ENCODE measurements at places on chromosomes 12 and 14.
A peak's percentile ranks its signal among the peaks of the same experiment; 100 is the strongest.

DNA sequence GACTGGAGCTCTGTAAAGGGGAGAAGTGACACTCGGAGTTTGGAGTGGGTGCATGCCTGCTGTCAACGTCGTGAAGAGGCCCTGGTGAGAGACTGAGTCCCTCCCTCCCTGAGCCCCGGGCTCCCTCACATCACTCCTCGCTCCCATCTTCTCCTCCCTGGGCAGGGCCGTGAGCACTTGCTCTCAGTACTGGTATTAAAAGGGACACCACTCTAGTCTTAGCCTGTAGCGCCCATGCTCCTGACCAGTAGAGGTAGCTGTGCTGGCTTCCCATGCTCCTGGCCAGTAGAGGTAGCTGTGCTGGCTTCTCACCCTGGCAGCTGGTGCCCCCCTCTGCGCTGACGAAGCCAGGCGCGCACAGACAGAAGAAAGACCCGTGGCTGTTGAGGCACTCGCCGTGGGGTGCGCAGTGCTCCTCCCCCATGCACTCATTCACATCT, 14.7 kb downstream of the ISCA2 start:
- DNase-seq, result no peak

DNA sequence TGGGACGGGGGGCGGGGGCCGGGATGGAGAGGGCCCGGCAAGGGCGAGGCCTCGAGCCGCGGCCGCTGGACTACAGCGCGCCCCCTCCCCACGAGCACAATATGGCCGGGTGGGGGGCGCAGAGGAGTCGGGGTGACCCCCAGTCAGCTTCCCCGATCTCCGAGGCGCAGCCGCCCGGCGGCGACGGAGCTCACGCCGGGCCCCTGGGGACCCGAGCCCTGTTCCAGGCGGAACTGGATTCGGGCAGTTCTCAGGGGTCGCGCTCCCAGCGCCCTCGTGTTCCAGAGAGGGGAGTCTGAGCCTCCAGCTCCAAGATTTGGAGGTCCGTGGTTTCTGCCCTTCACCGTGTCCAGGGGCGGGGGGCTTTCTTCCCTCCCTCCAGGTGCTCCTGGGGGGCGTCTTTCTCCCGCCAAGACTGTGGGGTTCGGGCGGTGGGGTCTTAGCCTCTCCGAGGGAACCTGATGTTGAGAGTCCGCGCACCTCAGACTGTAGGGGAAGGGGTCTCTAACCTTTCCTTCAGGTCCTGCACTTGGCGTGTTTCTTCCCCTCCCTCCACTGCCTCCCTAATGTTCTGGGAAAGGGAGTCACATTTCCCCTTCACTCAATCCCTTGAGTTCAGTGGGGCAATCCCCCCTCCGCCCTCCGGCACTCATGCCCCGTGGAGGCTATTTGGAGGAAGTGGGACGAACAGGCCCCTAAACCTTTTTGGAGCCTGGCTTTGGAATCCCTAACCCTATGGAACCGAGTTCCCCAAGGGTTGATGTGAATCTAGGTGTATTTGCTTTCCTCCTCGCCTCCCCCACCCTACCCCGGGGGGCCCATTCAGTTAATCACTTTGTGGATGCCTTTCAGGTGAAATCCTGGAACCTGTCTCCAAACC, 584 bp downstream of the ACVR1B start:
- DNase-seq, result no peak

GRCh38 chr12:76259106-76259505, 89.1 kb downstream of the BBS10 start:
- no peak for DNase-seq

GRCh38 chr12:103771466-103771865, 69.6 kb downstream of the NT5DC3 start:
- peak; percentile 59 for DNase-seq

GRCh38 chr14:46951103-46951502, 299.5 kb upstream of the RPL10L start:
- no peak for DNase-seq

GRCh38 chr12:47383942-47384341, 304.2 kb upstream of the AMIGO2 start:
- peak; percentile 85 for DNase-seq

GRCh38 chr12:38477340-38478090, 160.9 kb downstream of the ALG10B start:
- DNase-seq, result no peak

- DNase-seq, result peak; percentile 81
These were observed 4.9 kb upstream of the MRPL52 start for GRCh38 chr14:22824711-22825359.

- no peak for DNase-seq
These were observed 619.9 kb downstream of the AACS start for GRCh38 chr12:125684968-125685790.

DNA sequence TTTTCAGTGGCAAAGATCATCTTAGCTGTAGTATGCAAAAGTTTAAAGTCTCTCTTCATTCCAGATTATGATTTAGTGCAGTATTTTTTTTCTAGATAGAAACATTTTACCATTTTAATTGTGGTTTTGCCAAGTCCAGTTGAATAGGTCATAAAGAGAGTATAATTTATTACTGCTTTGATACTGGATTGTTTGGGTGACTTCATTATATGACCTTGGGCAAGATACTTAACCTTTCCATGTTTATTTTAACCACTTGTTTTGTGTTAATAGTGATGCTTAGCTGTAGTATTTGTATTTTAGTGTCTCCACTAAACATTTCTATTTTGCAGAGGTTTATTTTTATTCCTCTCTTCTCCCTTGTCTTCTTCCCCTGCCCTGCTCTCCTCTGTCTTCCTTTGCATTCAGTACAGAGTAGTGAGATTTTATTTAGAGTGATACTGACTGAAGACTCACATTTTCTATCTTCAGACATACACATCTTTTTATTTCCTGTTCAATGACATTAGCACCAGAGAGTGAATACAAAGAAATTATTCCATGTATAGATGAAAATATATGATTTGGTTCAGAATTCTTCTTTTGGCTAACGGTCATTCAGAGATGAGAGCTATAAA, 215.2 kb downstream of the ERC1 start:
- no peak for DNase-seq

GRCh38 chr14:86912709-86913108, 1080.3 kb downstream of the GALC start:
- no peak for DNase-seq

DNA sequence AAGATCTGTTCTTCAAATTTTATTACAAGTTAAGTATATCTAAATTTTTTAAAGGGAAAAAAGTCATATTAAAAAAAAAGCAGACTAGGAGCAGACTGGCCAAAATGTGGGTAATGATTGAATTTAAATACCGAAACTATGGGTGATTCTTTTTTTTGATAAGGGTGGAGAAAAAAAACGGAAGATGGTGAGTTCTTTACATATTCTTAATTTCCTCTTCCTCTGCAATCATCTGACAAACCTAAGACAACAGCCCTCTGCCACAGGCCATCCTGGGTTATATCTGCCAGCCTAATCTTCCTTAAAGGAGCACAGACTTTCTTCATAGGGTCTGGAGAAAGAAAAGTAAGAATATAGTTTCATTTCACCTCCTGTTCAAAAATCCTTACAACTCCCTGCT, 108.0 kb downstream of the PPP2R5E start:
- DNase-seq, result no peak

DNA sequence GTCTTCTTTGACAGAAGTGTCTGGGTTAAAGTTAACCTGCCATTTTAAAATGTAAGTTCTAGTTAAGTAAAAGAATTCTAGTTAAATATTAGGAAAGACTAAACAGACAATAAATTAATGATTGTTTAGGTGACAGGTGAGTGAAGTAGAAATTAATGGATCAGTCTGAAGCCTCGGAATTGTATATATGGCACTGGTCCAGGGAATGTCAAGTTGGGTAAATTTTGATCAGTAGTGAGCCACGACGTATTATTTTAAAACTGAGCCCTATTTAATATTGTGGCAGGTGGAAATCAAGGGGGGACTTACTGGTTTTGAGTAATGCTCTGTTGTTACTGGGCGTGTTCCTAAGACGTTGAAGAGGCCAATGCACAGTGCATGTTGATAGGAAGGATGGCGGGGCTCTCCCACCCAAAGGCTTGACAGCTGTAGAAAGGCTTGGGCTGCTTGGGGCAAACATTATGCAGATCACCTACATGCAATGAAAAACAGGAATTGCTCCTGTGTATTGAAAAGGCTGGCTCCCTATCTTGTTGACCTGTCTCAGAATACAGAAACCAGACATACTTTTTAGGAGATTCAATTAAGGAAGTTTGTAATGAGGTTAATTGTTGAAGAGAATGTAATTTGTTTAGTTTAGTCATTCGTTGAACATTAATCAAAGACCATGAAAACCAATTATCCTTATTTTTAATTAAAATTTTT, 5.9 kb upstream of the PPFIBP1 start:
- no peak for DNase-seq

- no peak for DNase-seq
These were observed 23.8 kb upstream of the STK38L start for GRCh38 chr12:27220055-27220987.

GRCh38 chr12:64522316-64522715, 70.4 kb downstream of the TBK1 start:
- no peak for DNase-seq

- no peak for DNase-seq
These were observed 272.4 kb downstream of the ALX1 start for GRCh38 chr12:85552461-85552860.

DNA sequence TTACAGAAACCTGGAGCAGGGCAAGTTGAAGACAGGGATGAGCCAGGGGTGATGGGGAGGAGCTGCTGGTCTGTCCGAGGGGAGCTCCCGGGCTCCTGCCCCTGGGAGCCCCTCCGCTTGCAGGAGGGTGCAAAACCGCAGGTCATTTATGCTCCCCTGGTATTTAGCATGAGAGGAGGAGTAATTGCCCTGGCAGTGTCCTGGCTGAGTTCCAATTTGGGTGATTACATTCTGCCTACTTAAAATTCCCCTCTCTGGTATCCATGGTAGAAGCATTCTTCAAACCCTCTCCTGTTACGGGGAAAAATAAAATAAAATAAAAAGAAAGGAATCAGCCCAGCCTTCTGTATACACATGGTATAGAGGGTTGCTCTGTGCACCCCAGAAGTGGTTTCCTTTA, 61.7 kb upstream of the VRK1 start:
- no peak for DNase-seq

DNA sequence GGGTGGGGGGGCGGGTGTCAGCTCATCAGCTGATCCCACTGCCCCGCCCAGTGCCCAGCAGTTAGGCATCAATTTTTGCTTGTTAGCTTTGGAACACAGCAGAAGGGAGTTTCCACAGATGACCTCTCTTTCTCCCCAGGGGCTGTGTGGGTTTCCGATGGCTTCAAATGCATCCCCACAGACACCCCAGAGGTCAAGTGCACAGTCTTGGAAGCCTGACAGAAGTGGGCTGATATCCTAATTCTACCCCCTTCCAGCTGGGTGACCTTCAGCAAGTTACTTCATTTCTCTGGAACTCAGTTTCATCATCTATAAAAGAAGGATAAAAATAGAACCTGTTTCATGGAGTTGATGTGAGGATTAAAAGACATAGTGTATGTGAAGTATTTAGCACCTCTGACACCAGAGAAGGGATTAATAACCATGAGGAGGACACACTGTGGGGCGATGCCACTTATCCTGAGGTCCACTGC, 22.0 kb downstream of the TTC9 start:
- DNase-seq, result no peak

- no peak for DNase-seq
These were observed 75.1 kb downstream of the MED13L start for GRCh38 chr12:116202433-116202832.

DNA sequence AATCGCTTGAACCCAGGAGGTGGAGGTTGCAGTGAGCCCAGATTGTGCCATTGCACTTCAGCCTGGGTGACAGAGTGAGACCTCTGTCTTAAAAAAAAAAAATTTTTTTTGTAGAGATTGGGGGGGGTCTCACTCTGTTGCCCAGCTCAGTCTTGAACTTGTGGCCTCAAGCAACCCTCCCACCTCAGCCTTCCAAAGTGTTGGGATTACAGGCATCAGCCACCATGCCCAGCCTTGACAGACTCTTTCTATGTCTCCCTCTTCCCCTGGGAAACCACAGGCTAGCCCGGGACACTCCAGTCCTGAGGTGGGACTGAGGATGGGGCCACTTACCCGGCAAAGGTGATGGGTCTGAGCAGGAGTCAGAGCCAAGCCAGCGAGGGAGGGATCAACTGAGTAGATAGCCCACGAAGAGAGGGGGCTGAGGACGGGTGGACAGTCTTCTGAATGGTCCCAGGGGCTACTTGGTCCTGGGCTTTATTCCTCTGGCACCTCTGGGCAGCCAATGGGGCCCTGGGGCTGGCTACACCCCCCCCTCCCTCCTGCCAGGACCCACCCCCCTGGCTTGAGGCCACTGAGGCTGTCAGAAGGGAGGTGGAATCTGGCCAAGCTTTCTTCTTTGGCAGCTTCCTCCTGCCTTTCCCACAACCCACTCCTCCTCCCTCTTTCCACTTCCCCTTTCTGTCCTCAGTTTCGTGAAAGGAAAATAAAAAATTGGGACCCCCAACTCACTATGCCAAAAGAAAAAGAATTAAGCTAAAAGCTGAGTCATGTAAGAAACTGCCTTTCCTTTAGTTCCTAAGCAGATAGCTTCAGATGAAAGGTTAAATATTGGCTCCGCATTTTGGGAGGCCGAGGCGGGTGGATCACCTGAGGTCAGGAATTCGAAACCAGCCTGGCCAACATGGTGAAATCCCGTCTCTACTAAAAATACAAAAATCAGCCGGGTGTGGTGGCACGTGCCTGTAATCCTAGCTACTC, at the start of gene SDS:
TSS of gene SDS (minus strand) at position 453 of the 981 bp plus-strand sequence. CDS start 4,179 bp downstream, outside the sequence.
- DNase-seq, result no peak

GRCh38 chr14:70441641-70442040, 10.3 kb upstream of the ADAM21 start:
- DNase-seq, result no peak

GRCh38 chr12:90618586-90618985, 336.4 kb downstream of the CCER1 start:
- no peak for DNase-seq

- DNase-seq, result no peak
These were observed 1042.2 kb downstream of the BCL11B start for GRCh38 chr14:98229656-98230366.

GRCh38 chr12:40566271-40566670, 126.0 kb upstream of the CNTN1 start:
- DNase-seq, result no peak

DNA sequence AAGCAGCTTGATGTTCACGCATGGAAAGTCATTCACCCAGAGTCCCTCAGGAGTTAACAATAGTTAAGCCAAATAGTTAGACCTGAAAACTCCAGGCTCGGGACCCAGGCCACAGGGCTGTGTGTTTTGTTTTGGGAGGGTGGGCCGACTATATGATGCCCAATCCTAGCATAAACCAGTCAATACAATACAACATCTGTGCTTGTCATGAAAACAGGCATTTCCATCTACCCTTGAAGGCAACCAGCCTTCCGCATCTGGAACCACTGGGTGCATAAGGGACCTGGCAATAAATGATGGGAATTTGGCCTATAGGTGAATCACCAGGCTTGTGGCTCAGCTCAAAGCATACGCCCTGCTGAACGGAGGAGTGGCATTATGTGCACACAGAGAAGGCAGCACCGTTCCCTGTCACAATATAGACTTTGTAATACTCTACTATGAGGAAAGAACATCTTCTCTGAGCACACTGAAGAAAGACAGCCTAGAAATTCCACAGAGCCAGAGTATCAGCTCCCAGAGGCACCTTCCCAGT, 91.0 kb upstream of the FOXN3 start:
- no peak for DNase-seq

- no peak for DNase-seq
These were observed 649.3 kb downstream of the RPS29 start for GRCh38 chr14:48936849-48937248.

Measured in A549 (cell line).